ENCODE measurements at places on chromosomes 3 and 15.

- no peak for DNase-seq
Measured at GRCh38 chr15:70856177-70856883, 2.4 kb upstream of the LARP6 start.

DNA sequence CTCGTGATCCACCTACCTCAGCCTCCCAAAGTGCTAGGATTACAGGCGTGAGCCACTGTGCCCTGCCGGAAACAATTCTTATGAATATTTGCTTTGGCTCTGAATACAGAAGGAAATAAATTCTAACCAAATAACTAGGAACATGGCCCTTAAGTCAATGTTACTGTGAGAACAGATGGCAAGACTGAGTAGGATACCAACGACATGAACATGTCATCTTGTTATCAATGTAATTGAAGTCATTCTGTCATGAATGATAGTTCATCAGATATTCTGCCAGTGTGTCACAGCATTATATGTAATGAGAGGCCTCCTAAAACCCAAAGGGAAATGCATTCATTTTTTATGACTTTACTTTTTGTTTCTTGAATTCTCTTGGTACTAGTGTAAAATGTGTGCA is 548.8 kb downstream of the MCTP2 start:
- no peak for DNase-seq

GRCh38 chr3:143119974-143120715 is 574 bp downstream of the CHST2 start:
- no peak for DNase-seq

- DNase-seq: no peak
Measured at GRCh38 chr15:61186905-61187741, 42.0 kb downstream of the RORA start.

DNA sequence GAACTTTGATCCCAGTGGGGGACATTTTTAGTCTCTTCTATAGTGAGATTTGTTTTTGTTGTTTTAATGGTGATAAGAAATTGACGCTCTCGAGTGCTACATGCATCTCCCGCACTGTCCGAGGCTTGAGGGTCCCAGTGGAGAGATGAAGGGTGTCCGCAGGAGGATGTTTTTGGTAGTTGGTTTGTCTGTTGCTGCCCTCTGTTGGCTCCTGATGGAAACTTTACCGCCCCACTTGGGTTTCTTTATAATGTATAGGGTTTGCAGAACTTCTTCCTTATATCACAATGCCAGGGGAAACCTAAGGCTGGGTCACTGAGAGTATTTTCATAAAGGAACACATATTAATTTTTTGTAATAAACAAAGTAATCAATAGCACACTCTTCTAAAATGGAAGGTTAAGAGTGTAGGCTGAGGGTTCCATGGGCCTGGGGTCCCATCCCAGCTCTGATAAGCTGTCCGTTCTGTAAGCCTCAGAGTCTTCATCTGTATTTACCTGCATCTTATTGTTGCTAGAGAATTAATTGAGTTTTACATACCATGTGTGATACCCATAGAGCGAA is 185.3 kb upstream of the FEZF2 start:
- DNase-seq: no peak

GRCh38 chr3:31472479-31473390 is 60.0 kb upstream of the STT3B start:
- DNase-seq: no peak

DNA sequence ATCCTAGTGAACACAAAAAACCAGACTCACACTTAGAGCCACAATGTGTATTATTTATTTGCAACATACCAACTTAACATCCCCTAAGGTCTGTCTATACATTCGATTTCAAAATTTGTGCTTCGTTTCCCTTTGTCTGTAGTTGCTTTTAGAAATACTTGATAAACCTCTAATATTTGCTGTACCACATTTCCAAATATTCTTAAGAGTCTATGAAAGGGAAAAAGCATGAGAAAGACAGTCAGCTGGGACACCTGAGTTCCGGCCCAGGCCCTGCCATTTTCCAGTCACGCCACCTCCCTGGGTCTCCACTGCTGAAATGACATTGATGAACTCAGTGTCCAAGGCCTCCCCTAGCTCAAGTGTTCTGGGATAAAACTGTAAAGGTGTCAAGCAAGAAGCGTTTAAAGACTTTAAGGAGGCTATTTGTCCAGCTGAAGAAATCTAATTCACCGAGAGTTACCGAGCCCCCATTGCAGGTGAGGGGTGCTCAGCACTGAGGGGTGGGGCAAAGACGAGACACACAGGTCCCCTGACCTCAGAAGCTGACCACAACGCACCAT is 26.6 kb downstream of the LRRC2 start:
- no peak for DNase-seq

DNA sequence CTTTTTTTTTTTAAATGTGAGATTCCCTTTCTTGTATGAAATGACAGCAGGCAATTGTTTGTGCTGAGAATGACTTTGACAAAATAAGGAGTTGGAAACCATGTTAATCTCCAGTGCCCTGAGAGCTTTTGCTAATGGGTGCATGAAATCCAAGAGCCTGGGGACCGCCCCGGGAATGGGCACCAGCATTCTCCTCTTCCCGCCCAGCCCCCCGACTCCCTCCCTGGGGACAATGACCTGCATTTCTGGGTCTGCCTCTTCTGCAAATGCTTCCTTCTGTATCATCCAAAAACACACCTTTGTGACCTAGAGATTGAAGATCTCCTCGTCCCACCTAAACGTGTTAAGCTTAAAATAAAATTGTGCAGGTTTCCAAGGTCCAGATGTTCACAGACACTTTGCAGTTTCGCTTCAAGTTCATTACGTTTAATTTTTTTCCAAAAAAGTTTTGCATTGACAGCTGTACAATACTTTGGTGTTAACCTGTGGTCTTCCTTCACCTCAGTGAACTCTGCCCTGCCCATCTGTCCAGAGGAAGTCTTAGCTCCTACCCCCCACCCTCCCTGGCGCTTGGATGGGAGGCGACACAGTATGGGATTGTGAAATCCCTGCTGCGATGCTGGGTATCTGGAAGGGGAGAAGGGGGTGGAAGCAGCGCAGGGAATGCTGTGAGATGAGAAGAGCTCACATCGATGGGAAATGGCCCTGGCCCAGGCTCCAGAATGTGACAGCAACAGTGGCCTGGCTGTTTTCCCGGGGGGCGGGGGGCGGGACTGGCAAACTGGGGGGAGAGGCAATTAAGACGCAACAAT is 50.1 kb downstream of the TLE3 start:
- no peak for DNase-seq

DNA sequence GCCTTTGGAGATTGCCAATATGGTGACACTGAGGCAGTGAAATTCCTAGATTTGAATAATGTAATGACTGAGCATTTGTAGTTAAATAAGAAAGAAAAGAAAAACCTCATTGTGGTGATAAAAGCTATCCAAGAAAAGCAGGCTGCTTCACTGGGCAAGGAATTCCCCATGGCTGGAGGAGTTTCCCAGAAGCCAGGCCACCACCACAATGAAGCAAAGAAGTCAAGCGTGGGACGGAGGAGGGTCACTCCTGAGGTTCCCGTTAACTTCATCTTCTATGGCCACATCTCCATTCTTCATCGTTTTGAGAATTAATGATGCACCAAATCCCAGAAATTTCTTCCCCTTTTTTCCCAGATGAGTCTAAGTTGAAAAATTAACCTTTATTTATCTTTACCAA is 185.8 kb upstream of the BCL6 start:
- DNase-seq: no peak

DNA sequence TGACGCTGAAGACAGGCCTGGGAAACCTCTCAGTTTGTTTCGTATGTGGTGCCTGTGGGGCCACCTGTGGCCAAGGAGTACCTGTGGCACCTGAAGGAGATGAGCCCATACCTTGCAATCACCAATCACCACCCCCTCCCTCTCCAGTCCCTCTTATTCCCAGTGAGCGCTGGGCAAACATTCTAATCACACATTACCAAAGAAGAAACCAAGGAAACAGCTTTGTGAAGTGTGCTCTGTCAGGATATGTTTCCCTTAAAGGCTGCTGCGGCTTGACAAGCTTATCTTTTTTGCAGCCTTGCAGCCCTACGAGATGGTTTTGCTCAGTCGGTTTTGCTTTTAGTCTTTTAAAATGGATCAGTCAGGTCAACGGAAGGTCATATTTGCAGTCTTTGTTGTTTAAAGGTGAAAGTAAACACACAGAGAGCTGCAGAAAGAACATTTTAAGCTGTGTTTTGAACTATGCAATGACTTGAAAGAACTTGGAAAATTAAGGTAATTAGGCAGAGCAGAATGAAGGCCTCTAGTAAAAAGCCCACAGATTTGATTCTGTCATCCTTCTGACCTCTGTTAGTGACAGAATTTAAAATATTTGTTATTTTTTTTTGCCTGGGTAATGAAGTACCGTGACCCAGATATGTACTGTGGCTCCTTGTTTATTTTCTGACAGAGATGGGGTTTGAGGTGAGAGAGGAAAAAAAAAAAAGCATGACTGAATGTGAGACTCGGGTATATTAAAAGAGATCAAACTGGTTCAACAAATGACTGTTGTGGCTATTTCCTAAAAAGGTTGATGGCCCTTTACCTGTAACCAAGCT is 461.4 kb downstream of the NSUN3 start:
- no peak for DNase-seq

DNA sequence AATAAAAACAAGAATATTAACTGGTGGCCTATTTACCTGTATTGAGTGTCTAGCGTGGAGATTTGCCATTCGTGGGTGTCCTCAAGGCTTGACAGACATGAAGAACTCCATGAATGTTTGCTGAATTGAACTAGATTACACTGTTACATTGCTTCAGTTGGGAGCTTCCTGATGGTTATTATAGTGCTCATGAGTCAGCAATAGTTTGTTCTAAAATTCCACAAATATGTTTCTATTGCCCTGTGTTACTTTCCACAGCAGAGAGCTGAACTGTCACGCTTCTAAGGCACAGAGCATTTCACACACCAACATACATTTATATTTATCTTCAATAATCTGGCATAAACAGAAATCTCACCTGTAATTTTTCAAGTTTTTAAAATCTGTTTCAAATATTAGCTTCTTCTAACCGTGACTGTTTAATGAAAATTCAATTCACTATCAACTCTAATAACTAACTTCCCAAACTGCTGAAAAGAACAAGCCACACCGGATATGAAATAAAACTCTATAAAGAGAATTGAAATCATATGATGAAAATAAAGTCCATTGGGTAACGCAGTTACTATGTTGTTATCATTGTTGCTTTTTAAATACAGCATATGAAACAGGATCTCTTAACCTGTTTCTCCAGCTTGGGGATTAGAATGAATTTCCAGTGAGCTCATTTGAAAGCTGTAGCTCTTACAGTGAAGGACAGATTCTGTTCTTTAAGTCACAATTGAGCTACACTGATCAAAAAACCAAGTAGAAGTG is 61.2 kb upstream of the MCF2L2 start:
- no peak for DNase-seq

- no peak for DNase-seq
Measured at GRCh38 chr3:28376424-28376823, 27.8 kb upstream of the AZI2 start.

- DNase-seq: no peak
Measured at GRCh38 chr15:56812221-56812620, 78.9 kb upstream of the ZNF280D start.

DNA sequence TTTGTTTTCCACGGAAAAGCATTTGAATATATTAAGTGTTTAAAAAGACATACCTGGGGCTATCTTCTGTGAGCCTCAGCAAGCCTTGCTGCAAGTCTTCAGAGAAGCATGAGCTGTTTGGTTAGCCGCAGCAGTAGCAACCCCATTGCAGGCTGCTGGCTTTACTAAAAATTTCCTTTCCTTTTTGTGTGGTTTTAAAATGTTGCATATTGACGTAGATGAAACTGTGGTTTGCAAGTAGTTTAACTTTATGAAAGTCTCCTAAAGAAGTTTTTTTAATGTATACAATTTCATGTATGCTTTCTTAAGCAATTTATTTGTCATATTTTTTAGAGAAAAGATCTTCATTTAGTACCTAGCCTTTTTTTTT is at the start of gene GPR171:
Gene GPR171 (minus strand): TSS at position 166 of the 370 bp plus-strand sequence. CDS start 3,830 bp downstream, outside the sequence.
- peak; percentile 23 for DNase-seq

DNA sequence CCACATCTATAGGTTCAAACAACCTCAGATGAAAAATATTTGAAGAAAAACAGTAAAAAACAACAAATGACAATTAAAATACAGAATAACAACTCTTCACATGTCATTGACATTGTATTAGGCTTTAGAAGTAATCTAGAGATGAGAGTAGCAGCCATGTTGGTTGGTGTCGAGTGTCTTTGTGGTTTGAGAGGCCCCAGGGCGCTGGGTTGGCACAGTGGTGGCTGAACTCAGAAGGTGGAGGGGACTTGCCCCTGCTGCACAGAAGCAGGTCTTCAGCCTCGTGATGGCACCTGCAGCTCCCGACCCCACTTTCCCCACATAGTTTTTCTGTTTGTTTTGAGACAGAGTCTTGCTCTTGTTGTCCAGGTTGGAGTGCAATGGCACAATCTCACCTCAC is 187.2 kb downstream of the OSBPL10 start:
- DNase-seq: no peak

GRCh38 chr3:143283432-143284128 is 164.0 kb downstream of the CHST2 start:
- DNase-seq: no peak

DNA sequence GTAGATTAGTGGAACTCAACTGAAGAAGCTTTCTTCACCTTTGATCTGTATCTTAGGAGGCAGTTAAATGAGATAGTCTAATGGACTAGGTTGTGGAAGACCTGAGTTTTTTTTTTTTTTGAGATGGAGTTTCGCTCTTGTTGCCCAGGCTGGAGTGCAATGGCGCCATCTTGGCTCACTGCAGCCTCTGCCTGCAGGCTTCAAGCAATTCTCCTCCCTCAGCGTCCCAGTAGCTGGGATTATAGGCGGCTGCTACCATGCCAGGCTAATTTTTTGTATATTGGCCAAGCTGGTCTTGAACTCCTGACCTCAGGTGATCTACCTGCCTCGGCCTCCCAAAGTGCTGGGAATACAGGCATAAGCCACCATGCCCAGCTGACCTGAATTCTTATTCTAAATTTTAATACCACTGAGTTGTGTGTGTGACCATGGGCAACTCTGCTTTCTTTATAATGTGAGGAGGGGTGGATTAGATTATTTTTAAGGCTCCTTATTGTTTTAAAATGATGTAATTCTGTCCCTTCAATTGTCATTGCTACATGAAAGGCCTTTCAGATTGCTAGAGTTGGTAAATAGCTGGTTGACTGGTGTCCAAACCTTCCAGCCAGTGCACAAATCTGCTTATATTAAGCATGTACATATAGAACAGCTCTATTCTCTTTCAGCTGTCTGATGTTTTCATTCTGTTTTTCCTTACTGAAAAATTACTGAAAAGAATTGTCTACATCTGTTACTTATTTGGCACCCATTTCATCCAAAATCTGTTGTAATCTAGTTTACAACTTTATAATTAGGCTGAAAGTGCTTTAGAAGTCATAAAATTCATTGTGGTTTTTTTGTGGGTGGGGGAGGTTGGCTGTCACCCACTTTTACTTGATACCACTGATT is 2.3 kb downstream of the LNP1 start:
- no peak for DNase-seq

DNA sequence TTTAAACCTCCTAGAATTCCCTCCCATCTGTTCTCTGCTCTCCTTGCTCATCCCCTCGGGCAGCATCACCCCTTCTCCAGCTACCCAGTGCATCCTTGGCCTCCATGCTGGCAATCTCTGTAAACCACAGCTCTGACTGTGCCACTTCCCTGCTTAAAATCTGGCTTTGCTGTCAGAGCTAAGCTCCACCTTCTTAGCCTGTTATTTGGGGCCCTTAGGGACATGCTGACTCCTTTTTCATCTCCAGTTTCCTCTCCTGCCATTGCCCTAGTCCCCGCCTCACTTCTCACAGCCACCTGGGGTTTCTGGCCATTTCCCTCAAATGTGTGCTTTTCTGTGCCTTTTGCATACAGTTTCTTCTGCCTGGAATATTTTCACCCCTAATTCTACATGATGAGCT is 5.7 kb downstream of the SLC6A20 start:
- no peak for DNase-seq

- DNase-seq: no peak
Measured at GRCh38 chr15:71581398-71581930, 228.9 kb upstream of the NR2E3 start.

GRCh38 chr3:179967622-179968021 is 69.1 kb downstream of the PEX5L start:
- no peak for DNase-seq

Data from activated CD4-positive, CD25-positive, alpha-beta regulatory T cell treated with anti-CD3 and anti-CD28 coated beads, Interleukin-2, amount 50 U/mL, for 16 hours (primary cell).